ENCODE measurements at places on chromosomes 3 and 15.

DNA sequence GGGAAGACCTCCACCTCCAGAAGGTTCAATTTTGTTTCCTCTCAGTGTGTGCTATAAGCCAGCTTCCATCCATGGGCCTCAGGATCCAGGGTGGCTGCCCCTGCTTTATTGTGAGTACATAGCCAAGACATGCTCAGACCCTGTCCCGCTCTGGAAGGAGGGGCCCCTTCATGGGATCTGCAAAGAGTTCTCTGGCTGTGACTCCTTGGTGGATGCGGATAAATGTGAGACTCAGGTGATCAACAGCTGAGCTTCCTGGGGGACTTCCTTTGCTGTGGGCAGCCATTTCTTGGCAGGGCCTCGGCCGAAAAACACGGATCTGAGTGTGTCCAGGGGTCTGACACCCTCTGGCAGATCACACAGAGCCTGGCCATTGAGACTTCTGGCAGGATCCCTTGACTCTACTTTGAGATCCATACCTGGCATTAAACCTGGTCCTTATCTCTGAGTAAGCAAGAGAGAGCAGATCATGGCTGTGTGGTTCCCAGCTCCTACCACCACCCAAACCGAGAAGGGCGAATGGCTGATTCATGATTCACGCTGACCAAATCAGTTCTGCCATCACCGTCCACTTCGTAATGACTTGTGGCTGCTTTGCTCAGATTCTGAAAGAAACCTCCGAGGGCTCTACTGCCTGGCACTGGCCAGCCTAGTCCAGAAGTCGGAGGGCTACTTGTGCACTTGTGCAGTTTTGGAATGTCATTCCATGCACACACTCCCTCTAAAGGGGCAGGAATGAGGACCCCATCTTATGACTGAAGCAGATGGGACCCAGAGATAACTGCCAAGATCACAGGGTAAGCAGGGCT is 68.1 kb downstream of the SENP2 start:
- no peak for DNase-seq

DNA sequence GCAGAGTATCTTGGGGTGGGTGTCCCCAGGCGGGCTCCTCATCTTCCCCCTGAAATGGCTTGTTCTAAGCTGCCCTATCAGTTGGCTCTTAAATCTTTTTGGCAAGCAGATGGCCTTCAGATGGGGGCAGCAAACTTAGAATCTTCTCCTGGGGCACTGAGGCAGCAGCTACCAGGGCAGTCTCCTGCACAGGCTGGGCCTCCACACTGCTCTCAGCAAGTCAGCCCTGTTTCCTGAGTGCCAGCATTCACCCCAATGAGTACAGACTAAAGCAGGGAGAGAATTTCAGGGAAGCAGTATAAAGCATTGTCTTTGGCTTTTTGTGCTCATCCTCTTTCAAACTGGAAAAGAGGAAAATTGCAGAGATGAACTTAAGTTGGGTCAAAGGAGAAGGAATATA is 51.1 kb upstream of the APEH start:
- no peak for DNase-seq

DNA sequence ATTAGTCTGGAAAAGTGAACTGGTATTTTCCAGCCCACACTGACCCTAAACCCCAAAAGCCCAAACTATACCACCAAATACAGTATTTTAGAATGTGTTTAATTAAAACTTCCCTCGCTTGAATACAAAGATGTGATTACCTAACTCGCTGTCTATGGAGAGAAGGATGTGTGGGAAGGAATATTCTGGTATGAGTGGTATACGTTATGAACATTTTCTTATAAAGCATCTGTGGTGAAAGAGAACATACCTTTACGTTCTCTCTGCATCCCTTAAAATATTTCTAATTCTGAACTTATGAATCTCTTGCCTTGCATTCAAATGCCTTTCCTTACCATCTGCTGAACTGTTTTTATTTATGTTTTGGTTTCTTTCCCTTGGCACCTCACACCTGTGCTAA is 201.4 kb downstream of the MBNL1 start:
- DNase-seq, result no peak

GRCh38 chr3:29745232-29745870 is 464.5 kb downstream of the RBMS3 start:
- no peak for DNase-seq

GRCh38 chr15:29263289-29263688 is 6.3 kb downstream of the NSMCE3 start:
- DNase-seq, result no peak

GRCh38 chr3:187850258-187850921 is 105.1 kb upstream of the BCL6 start:
- no peak for DNase-seq

DNA sequence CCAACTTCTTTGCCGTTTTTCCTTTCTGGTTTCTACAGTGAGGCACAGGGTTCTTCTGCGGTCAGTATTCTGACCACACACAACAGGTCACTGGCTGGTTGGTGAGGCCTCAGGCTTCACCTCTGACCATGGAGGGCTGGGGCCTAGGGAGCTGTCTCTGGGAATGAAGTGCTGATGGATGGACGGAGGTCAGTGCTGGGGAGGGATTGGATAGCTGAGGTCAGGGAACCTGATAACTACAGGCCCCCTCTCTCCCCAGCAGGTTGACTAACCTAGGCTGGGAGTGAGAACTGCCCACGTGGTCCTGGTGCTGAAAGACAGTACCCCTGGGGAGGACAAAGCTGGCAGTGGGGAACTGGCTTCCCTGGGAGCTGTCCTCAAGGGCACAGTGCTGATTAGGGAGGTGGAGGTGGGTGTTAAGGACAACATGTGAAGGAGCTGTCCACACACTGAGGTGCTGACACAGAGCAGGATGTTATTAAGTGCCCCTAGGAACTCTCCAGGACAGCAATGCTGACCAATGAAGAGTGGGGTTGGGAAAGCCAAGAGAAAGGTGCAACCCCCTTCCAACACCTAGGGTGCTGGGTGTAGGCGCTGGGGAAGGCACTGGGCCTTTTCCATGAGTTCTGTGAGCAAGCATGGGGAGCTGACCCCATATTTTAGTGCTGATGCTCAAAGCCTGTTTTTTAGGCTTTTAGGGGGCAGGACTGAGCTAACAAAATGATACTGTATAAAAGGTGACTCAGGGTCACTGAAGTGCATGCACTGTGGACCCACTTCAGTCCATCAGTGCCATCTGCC is 45.2 kb downstream of the ATP2B2 start:
- DNase-seq, result peak; percentile 14

GRCh38 chr3:174869448-174869847 is 10.3 kb downstream of the NAALADL2 start:
- no peak for DNase-seq

DNA sequence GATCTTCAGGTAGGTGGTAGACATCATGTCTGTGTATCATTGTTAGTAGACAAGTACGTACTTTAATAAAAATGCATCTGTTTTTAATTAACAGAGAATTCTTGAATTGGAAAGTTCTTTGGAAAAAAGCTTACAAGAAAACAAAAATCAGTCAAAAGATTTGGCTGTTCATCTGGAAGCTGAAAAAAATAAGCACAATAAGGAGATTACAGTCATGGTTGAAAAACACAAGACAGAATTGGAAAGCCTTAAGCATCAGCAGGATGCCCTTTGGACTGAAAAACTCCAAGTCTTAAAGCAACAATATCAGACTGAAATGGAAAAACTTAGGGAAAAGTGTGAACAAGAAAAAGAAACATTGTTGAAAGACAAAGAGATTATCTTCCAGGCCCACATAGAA is 149.1 kb upstream of the LRRFIP2 start:
- no peak for DNase-seq

DNA sequence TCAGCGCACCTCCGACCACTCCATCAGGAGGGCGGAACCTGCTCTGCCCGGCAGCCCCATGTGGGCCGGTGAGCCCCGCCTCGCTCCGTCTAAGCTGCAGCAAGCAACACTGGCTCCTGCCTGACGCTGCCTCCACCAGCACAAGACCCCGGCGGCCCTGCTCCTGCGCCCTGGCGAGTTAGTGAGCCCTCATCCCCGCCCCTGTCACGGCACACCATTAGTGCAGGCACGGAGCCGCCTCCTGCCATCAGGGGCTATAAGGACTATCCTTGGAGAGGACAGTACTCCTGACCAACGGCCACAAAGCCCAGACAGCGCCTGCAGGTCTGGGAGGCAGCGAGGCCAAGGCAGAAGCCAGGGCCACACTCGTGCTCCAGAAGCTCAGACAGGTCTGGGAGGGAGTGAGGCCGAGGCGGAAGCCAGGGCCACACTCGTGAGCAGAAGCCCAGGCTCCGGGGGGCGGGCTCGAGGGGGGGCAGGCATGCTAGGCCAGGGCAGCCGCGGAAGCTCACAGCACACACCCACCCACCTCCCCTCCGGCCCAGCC is 39.4 kb downstream of the TNK2 start:
- DNase-seq, result no peak

GRCh38 chr3:101518421-101518871 is 5.4 kb upstream of the SENP7 start:
- DNase-seq, result no peak

DNA sequence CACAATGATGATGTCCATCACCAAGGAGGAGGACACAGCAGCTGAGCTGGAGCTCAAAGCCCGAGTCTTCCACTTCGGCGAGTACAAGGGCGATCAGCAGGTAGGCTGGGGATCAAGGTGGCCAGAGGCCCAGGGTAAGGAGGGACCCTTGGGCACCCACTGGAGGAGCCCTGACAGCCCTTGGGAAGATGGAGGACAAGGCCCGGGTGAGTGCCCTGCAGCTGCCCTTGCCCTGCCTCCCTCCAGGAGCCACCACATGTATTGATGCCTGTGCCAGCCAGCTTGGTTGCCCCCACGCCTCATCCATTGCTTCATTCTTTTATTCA is 38.4 kb downstream of the CFAP100 start:
- DNase-seq, result no peak

GRCh38 chr3:194261581-194262063 is 89.5 kb downstream of the CPN2 start:
- DNase-seq, result no peak

GRCh38 chr3:171248426-171249111 is 211.6 kb downstream of the TNIK start:
- DNase-seq, result no peak

- DNase-seq, result no peak
Observed at GRCh38 chr15:74464216-74464615, 3.3 kb upstream of the UBL7 start.

- no peak for DNase-seq
Observed at GRCh38 chr3:120502116-120502515, 51.3 kb upstream of the FSTL1 start.

- DNase-seq, result no peak
Observed at GRCh38 chr3:116445990-116446389, 703 bp upstream of the LSAMP start.

DNA sequence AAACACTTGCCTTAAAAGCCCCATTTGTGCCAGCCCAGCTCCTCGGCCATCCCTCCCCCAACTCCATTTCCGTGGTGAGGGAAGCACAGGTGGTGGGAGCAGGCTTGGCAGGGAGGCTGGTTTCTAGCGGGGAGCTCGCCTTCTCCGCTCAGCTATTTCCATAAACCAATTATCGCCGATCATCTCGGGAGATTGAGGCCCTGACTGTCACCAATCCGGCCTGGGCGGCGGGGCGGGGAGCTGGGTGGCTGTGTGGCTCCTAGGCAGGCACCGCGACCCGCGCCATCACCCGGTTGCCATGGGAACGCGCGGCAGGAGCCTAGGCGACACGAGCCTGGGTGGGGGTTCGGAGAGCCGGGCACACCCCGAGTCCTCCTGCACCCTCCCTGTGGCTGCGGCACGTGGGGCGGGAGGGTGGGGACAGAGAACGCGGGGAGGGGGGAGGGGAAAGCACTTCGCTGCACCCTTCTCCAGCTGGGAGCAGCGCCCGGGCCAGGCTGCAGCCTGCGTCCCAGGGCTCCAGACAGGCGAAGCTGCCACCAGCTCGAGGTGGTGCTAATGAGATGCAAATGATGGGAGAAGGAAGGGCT is 9.3 kb downstream of the CCDC33 start:
- no peak for DNase-seq

- no peak for DNase-seq
Observed at GRCh38 chr3:13595485-13595884, 46.6 kb downstream of the FBLN2 start.

DNA sequence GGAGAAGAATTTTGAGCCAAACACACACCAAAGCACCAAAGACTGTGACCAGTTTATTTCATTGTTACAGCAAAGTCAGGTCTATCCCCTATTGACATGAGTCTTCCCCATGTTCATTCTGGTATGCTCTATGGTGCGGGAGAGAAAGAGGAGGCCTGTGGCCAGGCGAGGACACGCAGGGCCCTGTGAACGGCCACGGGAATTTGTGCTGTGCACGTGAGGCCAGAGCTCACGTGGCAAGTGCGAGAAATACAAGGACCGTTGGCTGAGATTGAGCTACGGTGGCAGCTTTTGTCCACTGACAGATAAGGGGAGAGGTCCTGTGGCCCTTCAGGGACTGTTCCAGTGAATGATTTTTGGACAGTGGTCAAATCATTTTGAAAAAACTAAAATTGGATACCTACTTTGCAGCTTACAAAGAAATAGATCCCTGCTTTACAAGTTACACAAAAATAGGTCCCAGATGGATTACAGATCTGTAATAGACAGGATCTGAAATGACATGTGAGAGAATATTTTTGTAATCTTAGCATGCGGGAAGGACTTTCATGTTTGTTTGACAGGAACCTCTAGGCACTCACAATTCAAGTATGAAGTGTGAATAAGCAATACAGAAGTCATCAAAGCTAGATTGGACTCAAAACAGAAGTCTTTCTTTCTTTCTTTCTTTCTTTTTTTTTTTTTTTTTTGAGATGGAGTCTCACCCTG is 9.2 kb downstream of the ZSCAN2 start:
- DNase-seq, result no peak

DNA sequence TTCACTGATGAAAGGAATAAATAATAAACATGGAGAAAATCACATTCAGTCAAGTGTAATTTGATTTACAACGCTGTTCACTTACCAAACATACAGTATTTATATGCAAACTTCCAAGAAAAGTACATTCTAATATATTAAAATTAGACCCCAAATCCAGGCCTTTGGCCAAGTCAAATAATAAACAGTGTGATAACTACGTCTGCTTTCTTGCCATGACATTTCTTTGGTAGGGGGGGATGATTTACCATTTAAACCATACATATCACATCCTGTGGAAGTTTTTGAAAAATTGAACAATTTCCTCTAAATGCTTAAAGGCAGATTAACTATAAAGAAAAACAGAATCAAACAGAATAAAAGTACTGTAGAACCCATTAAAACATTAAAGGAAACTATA is 368.2 kb upstream of the WNT5A start:
- DNase-seq, result no peak

DNA sequence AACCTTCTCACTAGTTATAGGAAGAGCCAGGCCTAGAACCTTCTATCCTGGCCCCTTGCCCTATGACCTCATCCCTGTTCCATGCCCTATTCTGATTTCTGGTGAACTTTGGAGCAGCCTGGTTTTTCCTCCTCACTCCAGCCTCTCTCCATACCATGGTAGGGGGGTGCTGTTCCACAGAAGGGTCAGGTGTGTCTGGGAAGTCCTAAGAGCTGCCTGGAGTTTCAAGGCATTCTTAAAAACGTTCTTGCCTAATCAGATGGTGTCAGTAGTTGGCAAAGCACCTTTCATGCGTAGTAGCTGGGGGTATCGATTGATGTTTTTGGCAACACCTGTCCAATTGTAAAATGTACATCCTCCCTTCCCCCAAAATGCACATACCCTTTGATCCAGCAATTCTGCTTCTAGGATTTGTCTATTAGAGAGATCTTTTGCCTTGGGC is 16.8 kb upstream of the ALPK3 start:
- DNase-seq, result no peak
